SK-N-SH (cell line): ENCODE measurements at places on chromosomes 7 and 10.

DNA sequence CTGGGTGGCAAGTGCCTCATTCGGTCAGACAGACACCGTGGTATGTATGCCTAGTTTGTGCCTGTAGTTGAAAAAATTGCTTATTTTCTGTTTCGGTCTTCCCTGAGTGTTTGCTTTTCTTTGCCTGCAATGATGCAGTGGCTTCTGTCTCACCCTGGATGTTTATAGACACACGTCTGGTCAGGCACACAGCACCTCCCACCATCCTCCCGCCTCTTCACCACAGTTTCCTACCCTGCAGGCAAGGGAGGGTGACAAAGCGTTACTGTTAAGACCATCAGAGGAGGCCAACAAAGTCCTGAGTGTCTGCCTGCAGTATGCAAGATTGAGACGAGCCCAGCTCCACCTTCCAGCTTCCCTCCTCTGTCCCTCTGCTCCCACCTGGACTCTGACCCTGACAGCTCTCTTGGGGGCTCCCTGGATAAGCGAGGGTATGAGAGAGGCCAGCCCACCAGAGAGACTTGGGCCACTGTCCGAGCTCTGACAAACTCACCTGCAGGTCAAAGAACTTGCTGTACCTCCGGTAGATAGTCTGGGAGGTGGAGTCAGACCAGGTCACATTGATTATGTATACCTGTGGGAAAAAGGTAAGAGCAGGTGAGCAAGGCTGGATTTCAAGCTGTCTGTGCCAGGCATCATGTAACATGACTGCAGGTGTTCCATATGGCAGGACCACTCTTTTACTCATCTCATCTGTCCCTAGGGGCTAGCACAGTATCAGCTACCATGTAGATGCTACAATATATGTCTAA lies 54.4 kb downstream of the SH3PXD2A start:
- no peak for DNase-seq

- no peak for DNase-seq
Observed at GRCh38 chr10:102676534-102677315, 32.4 kb downstream of the TRIM8 start.

GRCh38 chr10:129940617-129941198 lies 23.4 kb downstream of the EBF3 start:
- no peak for DNase-seq

DNA sequence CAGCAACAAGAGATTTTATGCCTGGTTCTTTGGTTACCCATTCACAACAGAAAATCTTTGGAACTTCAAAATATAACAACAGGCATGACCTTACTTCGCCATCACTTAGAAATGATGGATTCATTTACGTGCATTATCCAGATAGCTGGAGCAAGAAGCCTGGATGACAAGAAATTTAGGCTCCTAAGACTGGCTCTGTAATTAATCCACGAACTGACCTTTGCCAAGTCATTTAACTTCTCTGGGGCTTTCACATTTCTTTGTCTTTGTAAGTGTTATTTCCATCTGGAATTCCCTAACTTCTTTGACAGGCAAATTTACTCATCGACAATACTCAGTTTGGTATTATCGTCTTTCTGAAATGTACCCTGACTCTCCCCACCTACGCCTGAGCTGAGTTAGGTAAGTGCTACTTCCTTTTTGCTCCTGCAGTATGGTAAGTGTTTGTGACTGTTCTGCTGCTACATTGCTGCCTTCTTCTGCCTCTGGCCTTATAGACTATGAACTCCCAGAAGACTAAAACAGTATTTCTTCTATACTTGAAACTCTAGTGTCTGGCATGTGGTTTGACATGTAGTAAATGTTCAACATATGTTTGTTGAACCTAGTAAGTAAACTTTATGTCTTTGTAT lies 5.5 kb upstream of the MDFIC start:
- no peak for DNase-seq

DNA sequence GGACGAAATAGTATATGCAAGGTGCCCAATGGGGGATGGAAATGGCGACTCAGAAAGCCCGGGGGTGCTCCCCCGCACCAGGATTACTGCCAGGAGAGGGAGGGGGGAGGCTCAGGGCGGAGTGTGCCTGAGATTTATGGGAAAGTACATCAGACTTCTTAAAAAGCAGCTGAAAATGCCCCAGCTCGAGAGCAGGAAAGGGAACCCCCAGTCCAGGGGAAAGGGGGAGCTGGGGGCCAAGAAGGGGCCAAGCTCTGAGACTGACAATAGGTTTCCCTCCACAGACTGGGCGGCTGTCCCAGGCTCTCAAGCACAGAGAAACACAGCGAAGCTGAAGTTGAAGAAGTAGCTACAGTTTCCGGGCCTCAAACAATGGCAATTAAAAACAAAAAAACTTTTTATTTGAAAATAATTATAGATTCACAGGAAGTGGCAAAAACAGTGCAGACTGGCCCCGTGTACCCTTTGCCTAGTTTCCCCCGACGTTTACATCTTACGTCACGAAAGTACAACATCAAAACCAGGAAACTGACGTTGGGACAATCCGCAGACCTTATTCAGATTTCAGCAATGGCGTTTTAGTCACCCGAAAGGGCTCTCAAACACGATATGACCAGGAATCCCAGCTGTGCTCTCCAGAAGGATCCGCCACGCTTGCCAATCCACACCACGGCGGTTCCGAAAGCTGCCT lies 83.9 kb upstream of the FGFR2 start:
- no peak for DNase-seq

- no peak for DNase-seq
Observed at GRCh38 chr10:88987243-88987725, 3.3 kb upstream of the FAS start.

GRCh38 chr10:5945561-5946418 lies 31.6 kb downstream of the IL15RA start:
- no peak for DNase-seq

GRCh38 chr7:130927062-130927461 lies 193.1 kb upstream of the KLF14 start:
- no peak for DNase-seq

DNA sequence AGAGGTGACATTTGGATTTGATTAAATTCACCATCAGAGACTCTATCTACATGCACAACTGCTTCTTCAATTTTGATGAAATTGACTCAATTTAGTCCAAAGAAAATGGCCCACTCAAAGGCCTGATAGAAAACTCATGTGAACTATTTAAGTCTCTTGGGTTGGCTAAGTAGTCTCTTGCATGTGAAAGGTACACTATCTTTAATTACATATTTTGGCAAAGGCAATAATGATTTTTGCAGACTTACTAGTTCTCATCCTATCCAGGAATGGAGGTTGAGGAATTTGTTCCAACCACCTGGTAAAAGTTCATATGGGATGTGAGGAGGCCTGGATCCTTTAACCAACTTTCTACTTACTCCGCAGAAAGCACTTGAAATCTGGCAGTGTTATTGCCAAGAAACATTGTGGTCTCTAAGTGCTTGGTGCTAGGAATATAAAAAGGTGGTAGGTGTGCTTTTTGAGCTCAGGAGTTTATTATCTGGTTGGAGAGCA lies 618.6 kb upstream of the MKI67 start:
- DNase-seq: no peak

GRCh38 chr7:153389261-153389660 lies 629.7 kb downstream of the ACTR3B start:
- DNase-seq: no peak
